ENCODE measurements at places on chromosomes 12 and 14.
A peak's percentile ranks its signal among the peaks of the same experiment; 100 is the strongest.

GRCh38 chr12:48366131-48366530 lies 15.4 kb upstream of the ZNF641 start:
- no peak for DNase-seq

- DNase-seq, result peak; percentile 49
These were observed 27.6 kb downstream of the PMCH start for GRCh38 chr12:102169922-102170621.

DNA sequence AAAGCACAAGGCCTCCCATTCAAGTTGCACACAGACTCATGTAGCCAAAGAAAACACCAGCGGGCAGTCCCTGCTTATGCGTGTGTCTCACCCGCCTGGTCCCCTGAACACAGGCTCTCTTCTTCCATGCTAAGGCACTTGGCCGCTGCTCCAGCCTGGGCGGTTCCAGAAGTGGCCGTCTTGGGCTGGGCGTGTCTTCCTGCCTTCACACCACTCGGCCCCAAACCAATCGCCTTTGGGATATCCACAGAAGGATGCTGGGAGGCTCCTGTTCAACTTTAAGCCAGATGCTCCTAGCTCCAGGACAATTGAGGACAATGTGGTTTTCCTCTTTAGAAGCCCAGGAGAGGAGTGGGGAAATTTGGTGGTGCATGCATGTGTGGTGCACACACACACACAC lies 2.2 kb downstream of the SCARB1 start:
- DNase-seq, result no peak

- no peak for DNase-seq
These were observed 81.4 kb downstream of the CRACR2A start for GRCh38 chr12:3671330-3672112.

- peak; percentile 89 for DNase-seq
These were observed 25.1 kb upstream of the UBC start for GRCh38 chr12:124939421-124940142.

DNA sequence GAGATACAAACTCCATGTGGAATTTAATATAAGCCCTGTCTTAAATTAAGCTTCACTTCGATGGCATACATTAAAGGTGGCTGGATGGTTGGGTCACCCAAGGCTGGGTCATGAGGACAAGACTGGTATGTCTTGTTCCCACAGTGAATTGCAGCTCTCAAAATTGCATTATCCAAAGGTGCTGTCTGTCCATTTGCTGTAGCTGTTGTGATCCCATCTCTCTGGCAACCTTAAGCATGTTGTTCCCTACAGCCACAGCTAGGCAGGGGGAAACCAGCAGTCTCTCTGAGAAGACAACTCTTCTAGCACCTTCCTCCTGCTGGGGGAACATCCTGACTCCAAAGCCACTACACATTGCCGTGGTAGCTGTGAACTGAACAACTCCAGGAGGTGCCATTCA lies 187.0 kb downstream of the NUAK1 start:
- no peak for DNase-seq

- DNase-seq, result no peak
These were observed 208.0 kb downstream of the ANO6 start for GRCh38 chr12:45423931-45424330.

- no peak for DNase-seq
These were observed 13.9 kb upstream of the STAB2 start for GRCh38 chr12:103573185-103573584.

DNA sequence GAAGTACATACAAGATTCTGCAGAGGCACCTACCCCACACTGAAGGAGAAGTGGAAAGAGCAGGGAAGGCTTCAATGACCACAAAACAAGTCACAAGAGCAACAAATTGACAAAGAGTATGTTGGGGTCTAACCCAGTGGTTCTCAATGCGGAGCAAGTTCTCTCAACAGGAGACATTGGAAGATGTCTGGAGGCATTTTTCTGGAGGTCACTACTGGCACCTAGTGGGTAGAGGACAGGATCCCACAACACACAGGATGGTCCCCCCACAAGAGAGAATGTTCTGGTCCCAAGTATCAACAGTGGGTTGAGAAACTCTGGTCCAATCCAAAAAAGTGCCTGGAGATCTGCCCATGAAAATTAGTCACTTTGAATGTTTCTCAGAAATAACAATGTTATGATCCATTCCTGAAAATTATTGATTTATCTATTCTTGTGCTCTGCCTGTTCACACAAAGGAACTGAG lies 3.4 kb downstream of the SSH1 start:
- DNase-seq, result no peak

GRCh38 chr12:131732996-131733615 lies 22.2 kb downstream of the SFSWAP start:
- DNase-seq, result no peak

DNA sequence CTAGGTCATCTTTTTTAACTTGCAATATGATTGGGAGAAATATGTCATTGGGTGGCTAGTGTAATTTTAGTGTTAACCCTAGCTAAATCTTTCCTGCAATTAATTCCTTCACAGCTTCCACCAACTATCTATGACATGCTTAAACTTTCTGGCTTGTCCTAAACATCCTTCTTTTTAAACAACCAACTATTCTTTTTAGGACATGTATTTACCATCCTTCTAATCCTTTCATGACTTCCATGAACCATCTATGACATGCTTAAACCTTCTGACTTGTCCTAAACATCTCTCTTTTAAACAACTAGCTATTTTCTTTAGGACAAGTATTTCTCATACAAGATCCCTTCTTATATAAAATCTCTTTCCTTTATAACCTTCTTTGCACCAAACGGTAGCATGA lies 179.6 kb upstream of the PDZRN4 start:
- no peak for DNase-seq

DNA sequence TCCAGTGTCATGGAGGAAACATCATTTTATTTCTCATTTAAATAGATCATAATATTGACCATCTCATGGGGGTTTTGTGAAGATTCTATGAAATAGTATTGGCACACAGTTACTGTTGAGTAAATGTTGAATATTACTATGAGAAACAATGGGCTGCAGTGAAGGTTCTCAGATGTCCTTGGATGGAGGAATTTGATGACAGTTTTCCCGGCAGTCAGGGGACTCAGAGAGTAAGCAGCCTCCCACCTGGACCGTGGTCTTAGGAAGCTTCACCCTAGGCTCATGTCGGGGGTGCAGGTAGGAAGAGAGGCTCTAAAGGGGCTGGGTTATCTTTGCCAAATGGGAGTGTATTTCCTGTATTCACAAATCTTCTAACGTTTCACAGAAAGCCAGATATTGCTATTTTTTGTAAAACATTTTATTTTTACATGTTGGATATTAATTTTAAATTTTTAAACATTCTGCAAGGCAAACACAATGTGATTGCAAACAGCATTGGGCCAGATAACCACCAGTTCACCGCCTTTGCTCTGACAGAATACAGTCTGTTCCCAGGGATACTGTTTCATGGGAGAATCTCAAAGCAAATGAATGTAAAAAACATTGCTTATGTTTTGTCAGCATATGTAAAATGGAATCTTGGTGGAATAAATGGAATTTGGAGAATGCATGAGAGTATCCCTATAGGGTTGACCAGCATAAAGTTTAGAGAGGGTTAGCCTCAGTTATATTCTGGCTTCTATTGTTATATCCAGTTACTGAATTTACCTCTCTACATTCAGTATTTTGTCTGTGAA lies 380.8 kb upstream of the TMEM132C start:
- DNase-seq, result no peak

- DNase-seq, result peak; percentile 70
These were observed 140.1 kb upstream of the CPSF6 start for GRCh38 chr12:69099201-69099837.

DNA sequence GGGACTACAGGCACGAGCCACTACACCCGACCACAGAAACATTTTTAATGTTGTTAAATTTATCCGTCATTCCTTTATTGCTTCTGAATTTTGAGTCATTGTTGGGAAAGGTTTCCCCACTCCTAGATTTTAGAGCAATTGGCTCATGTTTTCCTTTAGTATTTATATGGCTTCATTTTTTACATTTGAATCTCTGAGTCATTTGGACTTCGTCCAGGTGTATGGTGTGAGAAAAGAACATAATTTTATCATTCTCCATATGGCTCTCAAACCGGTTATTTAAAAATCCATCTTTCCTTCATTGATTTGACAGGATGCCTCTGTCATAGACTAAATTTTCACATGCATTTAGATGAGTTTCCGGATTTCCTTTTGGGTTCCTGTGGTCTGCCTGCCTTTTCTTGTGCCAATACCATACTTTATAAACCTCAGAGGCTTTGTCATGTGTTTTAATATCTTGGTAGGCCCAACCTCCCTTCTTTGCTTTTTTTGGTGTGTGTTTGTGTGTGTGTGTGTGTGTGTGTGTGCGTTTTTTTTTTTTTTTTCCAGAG lies 30.9 kb downstream of the LRTM2 start:
- DNase-seq, result no peak

DNA sequence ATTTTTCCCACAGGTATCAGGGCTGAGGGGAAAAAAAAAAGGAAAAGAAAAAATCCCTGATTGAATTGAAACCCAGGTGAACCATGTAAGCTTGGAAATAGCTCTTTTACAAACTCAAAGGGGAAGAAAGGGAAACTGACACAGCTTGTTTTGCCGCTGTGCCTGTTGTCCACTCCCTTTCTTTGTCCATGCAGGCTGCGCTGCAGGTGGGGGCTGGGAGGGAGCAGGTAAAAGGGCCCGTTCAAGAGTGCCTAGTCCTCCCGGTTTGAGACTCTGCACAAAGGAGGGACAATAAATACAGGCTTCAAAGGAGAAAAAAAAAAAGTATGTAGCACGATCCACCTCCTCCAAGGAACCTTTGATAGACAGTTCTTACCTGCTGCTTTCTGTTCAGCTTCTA lies 194.8 kb downstream of the GRIN2B start:
- no peak for DNase-seq

DNA sequence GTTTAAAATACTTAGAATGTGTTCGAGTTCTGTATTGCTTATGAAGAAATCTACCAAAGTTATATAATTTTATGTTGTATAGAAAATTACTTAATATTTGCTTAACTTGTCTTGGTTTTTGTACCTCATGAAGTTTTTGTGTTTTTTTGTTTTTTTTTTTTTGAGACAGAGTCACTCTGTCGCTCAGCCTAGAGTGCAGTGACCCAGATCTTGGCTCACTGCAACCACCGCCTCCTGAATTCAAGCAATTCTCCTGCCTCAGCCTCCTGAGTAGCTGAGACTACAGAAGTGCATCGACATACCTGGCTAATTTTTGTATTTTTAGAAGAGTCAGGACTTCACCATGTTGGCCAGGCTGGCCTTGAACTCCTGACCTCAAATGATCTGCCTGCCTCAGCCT lies 69.9 kb downstream of the MON2 start:
- no peak for DNase-seq

DNA sequence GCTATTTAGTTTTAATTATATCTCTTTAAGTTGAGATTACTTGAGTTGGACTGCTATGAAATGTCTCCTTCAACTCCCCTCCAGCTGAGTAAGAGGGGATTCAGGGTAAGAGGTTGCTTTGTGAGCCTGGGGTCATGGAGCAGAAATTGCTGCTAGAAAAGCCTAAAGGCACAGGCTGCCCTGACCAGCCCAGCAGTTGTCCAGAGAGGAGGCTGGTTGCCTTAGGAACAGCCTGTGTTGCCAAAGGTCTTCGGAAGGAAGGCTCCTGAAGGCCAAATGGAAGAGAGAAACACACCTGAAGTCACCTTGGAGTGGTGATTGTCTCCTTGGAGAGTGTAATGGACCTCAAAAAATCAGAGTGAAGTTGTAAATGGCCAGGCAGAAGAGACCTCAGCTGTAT lies 235.5 kb upstream of the PDE3A start:
- no peak for DNase-seq

GRCh38 chr14:96281486-96281885 lies 25.5 kb downstream of the BDKRB1 start:
- no peak for DNase-seq

- DNase-seq, result peak; percentile 60
These were observed 5.4 kb downstream of the SAMD4A start for GRCh38 chr14:54572316-54572715.

- DNase-seq, result no peak
These were observed 21.7 kb downstream of the NUBPL start for GRCh38 chr14:31582836-31583452.

DNA sequence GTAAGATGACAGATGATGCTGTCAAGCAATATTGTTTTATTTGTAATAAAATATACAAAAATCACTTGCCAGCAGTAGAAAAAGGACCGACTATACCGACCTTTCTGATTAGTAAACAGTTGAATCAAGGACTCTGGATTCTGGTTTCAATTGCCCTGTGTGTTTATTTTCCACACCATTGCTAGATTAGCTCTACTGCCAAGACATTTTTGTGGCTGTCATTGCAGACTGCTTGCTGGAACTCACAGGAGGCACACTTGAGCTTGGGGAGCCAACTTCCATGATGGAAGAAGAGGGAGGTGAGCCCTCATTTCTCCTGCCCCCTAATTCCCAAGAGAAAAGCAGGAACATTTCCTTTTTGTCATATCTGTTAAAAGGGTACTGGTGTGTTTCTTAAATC lies 51.3 kb downstream of the MAPKAPK5 start:
- DNase-seq, result no peak

DNA sequence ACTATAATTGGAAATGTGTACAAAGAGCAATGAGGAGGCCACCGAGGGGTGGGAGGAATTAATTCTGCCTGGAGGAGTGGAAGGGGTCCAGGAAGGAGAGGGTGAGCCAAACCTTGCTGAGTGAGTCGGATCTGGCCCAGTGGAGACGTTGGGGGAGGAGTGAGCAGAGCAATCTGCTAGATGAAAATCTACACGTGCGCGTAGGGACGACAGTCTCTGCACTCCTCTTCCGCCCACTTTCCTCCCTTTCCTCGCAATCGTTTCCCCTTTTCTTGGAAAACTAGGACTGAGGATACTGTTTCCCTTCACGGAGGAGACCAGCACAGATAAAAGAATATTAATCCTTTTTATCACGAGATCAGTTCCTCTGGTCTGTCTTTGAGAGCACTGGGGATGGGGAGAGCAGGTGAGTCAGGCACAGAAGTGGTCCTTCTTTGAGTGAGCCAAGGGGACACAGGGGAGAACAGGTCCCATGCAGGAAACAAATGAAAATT lies 2.9 kb upstream of the NAB2 start:
- DNase-seq, result peak; percentile 56

DNA sequence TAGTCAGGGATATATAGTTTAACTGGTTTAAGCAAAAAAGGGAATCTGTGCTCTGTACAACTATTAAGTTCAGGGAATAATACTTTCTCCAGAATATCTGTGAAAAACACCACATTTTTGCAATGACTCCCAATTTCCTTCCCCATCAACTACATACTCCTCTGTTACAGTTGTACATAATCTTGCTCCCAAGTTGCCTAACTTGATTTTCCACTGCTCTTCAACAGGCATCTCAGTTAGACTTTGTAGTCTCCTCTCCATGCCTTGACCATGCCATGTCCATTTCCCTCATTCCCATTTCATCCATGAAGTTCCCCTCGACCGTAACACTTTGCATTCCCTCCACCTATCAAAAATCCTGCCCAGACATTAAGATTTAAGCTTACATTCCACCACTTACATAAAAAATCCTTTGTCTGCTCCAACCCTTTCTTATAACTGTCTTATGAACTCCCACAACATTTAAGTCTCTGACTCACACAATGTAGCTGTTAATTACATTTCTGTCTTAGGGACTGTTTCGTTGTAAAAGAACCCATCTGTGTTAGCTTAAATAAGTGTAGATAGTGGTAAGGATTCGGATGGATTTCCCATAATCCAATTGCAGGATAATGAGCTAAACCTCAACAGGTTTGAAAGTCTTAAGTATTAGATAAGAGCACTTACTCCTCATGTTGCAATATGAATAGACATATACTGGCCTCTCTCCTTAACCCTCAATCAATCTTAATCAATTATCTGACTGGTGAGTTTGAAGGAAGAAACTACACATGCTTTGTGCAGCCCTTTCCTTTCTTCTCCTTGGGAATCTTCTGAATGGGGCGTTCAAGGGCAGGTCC lies 156.5 kb downstream of the PAWR start:
- no peak for DNase-seq

Measured in suppressor macrophage treated with lipopolysaccharide for 1 hour (primary cell).